ENCODE measurements at places on chromosomes 2 and 18.

GRCh38 chr2:132671151-132671835, 1.3 kb upstream of the LYPD1 start:
- H3K4me3 ChIP-seq, result peak overlapping the region; percentile 73
- no peaks in the 10 kb centered on the region for H3K36me3 ChIP-seq
- no peaks in the 10 kb centered on the region for H3K27me3 ChIP-seq
- H3K4me1 ChIP-seq, result peaks cover 23% of the 10 kb centered on the region
- no peak overlapping the region for H3K27ac ChIP-seq

DNA sequence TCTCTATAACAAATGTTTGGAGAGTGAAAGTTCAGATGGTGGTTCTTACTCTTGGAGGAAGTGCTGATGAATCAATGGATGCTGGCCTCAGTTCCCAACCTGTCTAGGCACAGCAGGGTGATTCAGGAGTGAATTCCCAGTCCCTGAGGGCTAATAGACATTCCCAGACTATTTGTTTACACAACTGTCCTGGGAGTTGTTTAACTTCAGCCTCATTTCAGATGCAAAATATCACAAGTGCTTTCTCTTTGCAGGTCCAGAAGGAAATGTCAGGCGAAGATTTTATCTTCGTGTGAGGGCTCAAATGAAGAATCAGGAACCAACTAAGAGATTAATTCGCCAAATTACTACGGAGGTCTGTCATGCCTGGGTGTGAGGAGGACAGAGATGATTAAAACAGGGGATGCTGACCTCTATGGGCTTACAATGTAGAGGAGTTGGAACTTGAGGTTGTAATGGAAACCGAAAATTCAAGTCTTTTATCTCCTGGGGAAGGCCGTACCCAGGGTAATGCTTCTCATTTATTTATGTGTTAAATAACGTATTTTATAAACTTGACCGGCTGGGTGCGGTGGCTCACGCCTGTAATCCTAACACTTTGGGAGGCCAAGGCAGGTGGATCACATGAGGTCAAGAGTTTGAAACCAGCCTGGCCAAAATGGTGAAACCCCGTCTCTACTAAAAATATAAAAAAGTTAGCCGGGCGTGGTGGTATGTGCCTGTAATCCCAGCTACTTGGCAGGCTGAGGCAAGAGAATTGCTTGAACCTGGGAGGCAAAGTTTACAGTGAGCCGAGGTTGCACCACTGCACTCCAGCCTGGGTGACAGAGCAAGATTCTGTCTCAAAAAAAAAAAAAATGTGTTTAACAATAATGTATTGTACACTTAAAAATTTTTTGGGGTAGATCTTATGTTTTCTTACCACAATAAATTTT, 38.7 kb upstream of the SLC1A4 start:
- no peak overlapping the region for H3K27ac ChIP-seq
- peaks cover 4% of the 10 kb centered on the region for H3K4me1 ChIP-seq
- H3K36me3 ChIP-seq, result no peaks in the 10 kb centered on the region
- no peak for DNase-seq

GRCh38 chr18:21265971-21266673, 24.1 kb downstream of the GREB1L start:
- no peak for DNase-seq
- no peak overlapping the region for H3K4me3 ChIP-seq
- no peak overlapping the region for H3K27ac ChIP-seq
- H3K27me3 ChIP-seq, result no peaks in the 10 kb centered on the region
- no peaks in the 10 kb centered on the region for H3K36me3 ChIP-seq
- peaks cover 5% of the 10 kb centered on the region for H3K4me1 ChIP-seq

- no peaks in the 10 kb centered on the region for H3K27me3 ChIP-seq
- no peak overlapping the region for H3K27ac ChIP-seq
- H3K4me3 ChIP-seq, result no peak overlapping the region
Observed at GRCh38 chr2:235021752-235022151, 69.9 kb downstream of the SH3BP4 start.

GRCh38 chr18:24400587-24400986, 3.0 kb upstream of the OSBPL1A start:
- no peaks in the 10 kb centered on the region for H3K36me3 ChIP-seq
- peaks cover 8% of the 10 kb centered on the region for H3K4me1 ChIP-seq
- H3K27ac ChIP-seq, result no peak overlapping the region
- no peak for DNase-seq

DNA sequence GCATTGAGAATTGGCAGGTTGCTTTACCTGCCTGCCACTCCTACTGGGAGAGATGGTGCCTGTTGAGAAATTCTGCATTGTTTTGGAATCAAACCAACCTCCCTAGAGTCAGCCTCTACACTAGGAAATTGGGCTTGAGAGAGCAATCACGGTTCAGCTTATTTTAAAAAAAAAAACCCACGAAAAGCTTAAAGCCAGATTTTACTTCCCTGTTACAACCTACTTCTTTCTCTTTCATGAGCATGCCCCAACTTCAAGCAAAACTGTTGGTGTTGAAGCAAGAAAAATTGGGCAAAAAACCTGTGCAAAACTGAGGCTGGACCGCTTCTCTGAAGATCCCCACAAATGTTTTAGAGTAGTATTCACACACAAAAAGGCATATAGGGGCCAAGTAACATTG, 134.6 kb upstream of the ZEB2 start:
- no peaks in the 10 kb centered on the region for H3K36me3 ChIP-seq
- no peak overlapping the region for H3K27ac ChIP-seq
- no peaks in the 10 kb centered on the region for H3K4me1 ChIP-seq
- no peaks in the 10 kb centered on the region for H3K27me3 ChIP-seq
- H3K4me3 ChIP-seq, result no peak overlapping the region

DNA sequence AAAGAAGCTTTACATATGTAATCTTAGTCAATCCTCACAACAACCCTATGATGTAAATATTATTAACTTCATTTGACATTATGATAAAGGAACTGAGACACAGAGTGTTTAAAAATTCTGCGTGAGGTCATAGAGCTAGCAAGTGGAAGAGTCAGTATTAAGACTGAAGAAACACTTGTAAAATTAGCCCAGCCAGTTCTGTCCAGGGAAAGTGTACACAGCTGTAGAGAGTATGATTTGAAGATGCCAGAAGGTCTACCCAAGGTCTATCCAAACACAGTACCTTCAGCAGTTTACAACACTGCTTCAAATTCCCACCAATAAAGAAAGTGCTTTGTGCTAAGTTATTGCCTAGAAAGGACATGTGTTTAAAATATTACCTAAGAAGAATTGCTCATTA, 51.7 kb upstream of the ITPRID2 start:
- no peaks in the 10 kb centered on the region for H3K36me3 ChIP-seq
- no peaks in the 10 kb centered on the region for H3K4me1 ChIP-seq
- no peaks in the 10 kb centered on the region for H3K27me3 ChIP-seq

DNA sequence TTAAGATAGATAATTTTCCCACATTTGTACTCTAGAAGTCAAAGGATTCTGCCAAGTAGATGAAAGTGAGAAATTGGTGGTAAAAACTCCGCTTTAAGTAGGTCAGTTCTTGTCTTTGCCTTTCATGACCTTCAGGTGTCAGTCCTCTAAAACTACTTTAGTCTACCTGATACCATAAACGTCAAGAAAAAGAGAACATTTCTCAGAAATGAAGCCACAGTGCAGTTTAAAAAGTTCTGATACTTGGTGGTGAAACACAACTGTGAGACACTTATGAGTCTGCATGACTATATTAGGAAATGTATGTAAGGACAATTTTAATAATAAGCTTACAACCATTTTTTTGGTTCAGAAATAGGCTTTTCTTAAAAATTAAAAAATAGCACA, 583.3 kb downstream of the SATB2 start:
- H3K4me1 ChIP-seq, result no peaks in the 10 kb centered on the region
- H3K36me3 ChIP-seq, result no peaks in the 10 kb centered on the region
- H3K27ac ChIP-seq, result no peak overlapping the region
- no peak for DNase-seq
- H3K27me3 ChIP-seq, result no peaks in the 10 kb centered on the region

Measured in liver (tissue), 10 donors.